ENCODE measurements at places on chromosomes 5 and 9.

DNA sequence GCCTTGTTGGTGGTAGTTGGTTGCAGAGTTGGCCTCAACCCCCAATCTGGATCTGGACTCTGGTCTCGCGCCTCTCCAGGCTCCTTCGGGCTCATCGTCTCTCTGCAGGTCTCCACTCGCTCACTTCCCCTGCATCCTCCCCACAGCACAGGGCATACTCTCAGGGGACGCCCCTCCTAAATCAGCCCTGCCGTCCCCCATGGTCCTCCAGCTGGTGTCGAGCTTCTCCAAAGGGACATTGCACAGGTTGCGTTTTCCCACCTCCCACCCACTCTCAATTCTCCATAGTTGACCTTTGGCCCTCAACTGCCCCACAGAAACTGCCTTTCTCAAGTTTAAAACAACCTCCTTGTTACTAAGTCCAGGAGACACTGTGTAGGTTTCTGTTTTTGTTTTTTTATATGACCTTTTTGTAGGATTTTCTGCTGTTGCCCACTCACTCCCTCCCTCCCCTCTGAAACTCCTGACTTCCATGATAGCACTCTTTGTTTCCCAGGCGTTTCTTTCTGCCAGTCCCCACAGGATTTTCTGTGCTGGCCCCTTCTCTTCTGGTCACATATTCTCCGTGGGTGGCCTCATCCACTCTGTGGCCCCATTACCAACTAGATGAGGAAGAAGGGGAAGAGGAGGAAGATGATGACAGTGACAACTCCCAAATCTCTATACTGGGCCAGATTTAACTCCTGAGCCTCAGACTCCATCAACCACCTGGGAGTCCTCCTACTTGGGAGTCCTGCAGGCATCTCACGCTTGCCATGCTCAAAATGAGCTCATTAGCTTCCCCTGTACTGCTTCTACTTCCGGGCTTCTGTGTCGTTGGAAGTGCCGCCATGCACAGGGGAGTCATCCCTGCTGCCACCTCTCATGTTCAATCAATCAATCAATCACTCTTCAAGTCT, 50.3 kb downstream of the ALG2 start:
- no peak for DNase-seq

GRCh38 chr5:136197462-136198142, 4.6 kb upstream of the SMIM32 start:
- DNase-seq = no peak

DNA sequence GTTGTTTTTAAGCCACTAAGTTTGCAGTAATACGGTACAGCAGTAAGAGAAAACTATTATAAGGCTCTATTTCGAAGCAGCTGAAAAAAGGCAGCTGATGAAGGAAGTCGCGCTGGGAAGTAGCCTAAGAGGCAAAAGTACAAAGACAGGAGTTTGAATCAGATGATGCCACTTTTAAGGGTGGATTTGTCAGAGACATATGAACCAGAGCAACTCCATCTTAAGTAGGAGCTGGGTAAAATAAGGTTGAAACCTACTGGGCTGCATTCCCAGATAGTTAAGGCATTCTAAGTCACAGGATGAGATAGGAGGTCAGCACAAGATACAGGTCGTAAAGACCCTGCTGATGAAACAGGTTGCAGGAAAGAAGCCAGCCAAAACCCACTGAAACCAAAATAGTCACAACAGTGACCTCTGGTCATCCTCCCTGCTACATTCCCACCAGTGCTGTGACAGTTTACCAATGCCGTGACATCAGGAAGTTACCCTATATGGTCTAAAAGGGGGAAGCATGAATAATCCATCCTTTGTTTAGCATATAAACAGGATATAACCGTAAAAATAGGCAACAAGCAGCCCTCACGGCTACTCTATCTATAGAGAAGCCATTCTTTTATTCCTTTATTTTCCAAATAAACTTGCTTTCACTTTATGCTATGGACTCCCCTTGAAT, 91.8 kb upstream of the PRSS3 start:
- DNase-seq = no peak

- no peak for DNase-seq
Observed at GRCh38 chr5:119291877-119292276, 63.9 kb upstream of the TNFAIP8 start.

DNA sequence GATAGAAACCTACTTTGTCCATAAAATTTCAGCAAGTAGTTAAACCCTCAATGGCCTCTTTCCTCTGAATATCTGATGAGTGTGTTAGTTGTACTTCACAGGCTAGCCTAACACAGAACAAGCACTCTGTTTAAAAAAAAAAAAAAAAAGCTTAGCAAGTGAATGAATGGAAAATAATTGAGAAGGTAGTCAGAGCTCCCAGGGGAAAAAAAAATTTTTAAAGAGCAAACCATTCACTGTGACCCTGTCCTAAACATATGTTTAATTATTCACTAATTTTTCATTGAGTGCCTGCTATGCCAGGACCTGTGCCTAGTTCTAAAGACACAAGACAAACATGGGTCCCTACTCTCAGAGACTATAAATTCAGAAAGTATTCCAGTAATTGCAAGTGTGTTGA, 69.3 kb downstream of the SH3RF2 start:
- DNase-seq = no peak

GRCh38 chr5:73938938-73939320, 312.9 kb downstream of the ARHGEF28 start:
- DNase-seq = no peak

GRCh38 chr5:111530298-111530740, 18.0 kb upstream of the STARD4 start:
- peak; percentile 86 for DNase-seq

GRCh38 chr5:156706631-156707030, 143.5 kb upstream of the PPP1R2B start:
- DNase-seq = no peak

GRCh38 chr9:114078021-114078780, at the start of gene AMBP:
TSS of gene AMBP (minus strand) at chr9:114078300. CDS start at chr9:114078209, 91 bp downstream.
- peak; percentile 4 for DNase-seq

GRCh38 chr9:83665580-83666200, 42.1 kb downstream of the UBQLN1 start:
- DNase-seq = no peak

- DNase-seq = peak; percentile 54
Observed at GRCh38 chr5:132687995-132688394, 14.2 kb downstream of the IL4 start.

DNA sequence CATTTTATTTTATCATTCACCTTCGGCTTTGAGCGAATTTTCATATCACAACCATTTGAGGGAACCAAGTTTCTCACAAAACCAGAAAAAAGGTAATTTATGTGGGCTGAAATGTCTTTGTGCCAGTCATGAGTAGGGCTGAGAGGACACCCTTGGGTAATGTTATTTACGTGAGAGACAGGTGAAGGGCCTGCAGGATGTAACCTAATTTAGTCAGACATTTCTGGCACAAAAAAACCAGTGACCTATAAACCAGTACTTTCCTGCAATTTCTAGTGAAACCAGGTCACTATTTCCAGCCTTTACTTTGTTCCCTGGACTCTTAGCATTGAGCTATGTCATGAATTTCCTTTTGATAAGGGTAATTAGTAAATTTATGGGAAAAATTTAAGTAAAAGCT, 17.2 kb upstream of the CCDC112 start:
- DNase-seq = no peak

DNA sequence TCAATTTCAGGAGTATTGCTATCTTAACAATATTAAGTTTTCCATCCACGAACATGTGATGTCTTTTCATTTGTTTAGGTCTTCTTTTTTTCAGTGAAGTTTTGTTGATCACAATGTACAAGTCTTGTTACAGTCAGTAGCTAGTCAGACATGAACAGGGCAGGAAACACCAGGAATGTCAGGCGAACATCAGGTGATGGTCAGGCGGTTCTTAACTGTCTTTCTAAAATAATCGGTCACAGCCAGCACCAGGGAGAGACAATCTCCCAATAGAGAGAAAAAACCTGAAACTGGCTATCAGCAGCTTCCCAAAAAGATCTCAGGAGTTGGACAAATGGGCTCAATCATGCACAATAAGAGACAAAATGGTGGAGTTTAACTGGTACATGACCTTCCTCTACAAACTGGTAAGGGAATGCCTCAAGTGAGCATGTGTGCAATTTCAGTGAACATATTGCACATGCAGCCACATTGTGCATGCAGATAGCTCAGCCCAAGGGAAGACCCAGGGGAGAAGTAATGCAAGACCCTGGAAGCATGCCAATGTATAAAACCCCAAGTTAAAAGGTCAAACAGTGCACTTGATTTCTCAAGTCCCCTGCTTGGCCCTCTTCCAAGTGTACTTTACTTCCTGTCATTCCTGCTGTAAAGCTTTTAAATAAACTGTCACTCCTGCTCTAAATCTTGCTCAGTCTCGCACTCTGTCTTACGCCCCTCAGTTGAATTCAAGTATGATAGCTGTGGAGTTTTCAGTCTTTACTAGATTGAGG, 176.1 kb upstream of the RASEF start:
- DNase-seq = no peak

DNA sequence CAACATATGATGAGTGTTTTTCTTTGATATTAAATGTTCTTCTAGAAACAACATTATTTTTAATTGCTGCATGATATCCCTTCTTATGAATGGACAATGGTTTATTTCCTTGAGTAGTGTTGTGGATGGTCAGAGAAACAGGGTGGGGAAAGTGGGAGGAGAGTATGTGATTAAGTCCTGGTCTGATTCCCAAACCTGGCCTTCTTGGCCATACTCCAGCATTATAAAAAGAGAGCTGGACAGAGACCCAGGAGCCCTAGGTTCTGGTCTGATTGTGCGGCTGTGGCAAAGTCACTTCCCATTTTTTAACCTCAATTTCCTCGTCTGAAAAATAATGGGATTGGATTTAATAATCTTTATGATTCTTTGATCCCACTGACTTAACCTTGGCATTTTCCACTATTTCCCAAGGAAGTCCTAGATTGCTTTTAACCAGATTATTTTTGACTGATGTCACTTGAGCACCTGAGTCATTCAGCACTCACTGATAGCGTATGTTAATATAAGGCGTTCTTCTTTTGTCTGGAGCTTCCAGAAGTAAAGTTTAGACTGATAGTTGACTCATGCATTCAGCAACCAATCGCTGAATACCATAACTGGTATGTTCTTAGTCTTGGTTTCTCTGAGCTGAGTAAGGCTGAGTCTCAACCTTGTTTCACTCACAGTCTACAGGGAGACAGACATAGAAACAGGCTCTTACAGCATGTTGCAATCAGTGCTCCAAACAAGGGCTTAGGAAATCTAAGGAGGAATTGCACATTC, 26.2 kb downstream of the OSMR start:
- no peak for DNase-seq

GRCh38 chr5:88000877-88001276, 267.8 kb downstream of the TMEM161B start:
- DNase-seq = no peak

GRCh38 chr9:88747768-88748167, 212.8 kb downstream of the NXNL2 start:
- DNase-seq = no peak

- DNase-seq = no peak
Observed at GRCh38 chr5:154395407-154396106, 50.2 kb upstream of the SAP30L start.

GRCh38 chr5:154801083-154801482, 45.9 kb downstream of the LARP1 start:
- DNase-seq = no peak

GRCh38 chr9:6049798-6050197, 34.4 kb upstream of the RANBP6 start:
- no peak for DNase-seq

DNA sequence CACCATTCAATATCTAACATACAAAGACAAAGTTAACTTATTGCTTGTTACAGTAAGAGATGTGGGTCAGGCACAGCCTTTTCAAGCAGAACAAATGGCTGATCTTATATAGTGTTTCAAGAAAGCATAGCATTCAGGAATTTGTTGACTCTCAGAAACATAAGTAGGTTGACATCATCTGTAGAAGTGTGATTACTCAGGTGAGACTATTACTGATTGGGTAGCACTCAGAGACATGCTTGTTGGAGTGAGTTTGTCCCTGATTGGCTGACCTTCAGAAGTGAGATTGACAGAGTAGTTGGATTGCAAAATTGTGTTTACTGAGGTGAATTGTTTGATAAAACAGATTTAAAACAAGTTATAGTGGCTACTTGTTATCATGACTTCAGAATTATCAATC, 30.7 kb upstream of the TNPO1 start:
- no peak for DNase-seq

DNA sequence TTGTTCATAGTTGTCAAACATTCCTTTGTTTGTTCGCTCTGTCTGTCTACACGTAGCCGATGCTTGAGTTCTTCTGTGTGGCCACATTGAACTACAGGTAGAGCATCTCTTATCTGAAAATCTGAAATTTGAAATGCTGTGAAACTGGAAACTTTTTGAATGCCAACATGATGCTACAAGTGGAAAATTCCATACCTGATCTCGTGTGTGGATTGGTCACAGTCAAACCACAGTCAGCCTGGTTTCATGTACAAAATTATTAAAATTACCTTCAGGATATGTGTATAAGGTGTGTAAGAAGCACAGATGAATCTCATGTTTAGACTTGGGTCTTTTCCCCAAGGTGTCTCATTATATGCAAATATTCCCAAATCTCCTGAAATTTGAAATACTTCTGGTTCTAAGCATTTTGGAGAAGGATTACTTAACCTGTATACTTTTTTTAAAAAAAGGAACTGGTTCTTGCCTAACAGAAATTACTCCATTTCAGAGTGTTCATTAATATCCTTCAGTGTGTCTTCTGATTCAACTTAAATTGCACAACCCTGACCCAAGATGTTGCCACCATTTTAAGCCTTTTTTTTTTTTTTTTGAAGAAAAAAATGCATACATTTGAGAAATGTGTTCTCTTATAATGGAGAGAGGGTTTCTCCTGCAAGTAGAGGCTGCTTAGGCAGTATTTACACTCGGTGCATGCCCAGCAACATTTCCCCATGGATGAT, 254.3 kb downstream of the MAST4 start:
- no peak for DNase-seq

- no peak for DNase-seq
Observed at GRCh38 chr9:126569036-126569435, 44.7 kb upstream of the LMX1B start.

GRCh38 chr5:135038813-135039270, 4.8 kb upstream of the PITX1 start:
- no peak for DNase-seq

GRCh38 chr5:1507457-1507856, 16.3 kb downstream of the LPCAT1 start:
- no peak for DNase-seq

DNA sequence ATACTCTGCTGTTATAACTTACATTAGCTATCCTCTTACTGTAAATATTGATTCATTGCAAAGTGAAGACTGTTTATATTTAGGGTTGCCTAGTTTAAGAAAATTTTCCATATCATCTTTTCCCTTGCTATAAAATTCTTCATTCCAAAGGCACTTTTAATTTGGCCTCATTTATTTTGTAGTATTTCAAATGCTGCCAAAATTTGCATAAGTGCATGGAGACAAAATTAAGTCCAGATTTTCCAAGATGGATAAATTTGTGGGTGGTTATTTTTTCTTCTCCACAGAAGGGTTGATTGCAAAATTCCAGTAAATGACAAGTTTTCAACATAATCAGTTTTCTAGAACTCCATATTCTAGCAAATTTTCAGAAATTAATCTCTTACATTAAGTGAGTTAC, 141.5 kb upstream of the MTAP start:
- DNase-seq = no peak

GRCh38 chr5:68242743-68243142, 27.2 kb downstream of the PIK3R1 start:
- DNase-seq = no peak

- DNase-seq = no peak
Observed at GRCh38 chr5:171639205-171639621, 146.4 kb upstream of the SMIM23 start.

Measured in T-cell (primary cell).